GM12892 (cell line): ENCODE measurements at places on chromosomes 13 and 19.

- no peak for DNase-seq
Observed at GRCh38 chr13:28528848-28529247, 33.9 kb upstream of the FLT1 start.

GRCh38 chr19:45975306-45976070, 1.8 kb upstream of the NOVA2 start:
- no peak for DNase-seq

DNA sequence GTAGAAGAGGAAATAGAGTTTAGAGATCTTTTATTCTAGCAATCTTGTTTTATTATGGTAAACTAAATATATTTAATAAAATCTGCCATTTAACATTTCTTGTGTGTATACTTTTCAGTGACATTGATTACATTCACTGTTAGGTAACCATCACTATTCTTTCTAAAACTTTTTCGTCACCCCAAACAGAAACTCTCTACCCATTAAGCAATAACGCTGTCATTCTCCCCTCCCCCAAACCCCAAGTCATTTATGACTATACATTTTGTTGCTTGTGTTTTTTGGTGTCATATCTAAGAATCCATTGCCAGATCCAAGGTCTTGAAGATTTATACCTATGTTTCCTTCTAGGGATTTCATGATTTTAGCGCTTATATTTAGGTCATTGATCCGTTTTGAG, 10.6 kb downstream of the URI1 start:
- DNase-seq, result no peak

GRCh38 chr19:3036119-3036976, 7.3 kb upstream of the TLE2 start:
- DNase-seq, result peak; percentile 86

- peak; percentile 49 for DNase-seq
Observed at GRCh38 chr19:12090807-12091206, 26.3 kb downstream of the ZNF844 start.
